ENCODE measurements at places on chromosomes 3 and 15.

DNA sequence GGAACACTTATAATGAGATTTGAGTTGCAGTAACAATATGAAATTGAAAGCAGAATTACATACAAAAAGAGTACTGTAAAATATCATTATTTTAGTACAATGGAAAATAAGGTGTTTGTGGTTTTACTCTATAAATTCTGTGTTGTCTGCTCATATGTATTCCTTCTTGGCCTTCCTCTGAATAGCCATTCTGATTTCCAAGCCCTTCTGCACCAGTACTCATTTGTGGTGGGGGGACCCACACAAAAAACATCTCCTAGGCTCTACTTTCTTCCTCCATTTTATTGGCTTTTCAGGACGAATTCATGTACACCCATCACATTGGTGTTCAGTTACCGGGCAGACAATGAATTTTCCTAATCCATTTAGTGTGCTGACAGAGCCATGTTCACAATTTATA lies 338.2 kb downstream of the ERC2 start:
- DNase-seq, result no peak

- DNase-seq, result no peak
Observed at GRCh38 chr15:50113187-50113505, 5.9 kb downstream of the ATP8B4 start.

- no peak for DNase-seq
Observed at GRCh38 chr3:42226470-42227425, 39.2 kb downstream of the CCK start.

- DNase-seq, result no peak
Observed at GRCh38 chr3:70097084-70097483, 97.6 kb downstream of the SAMMSON start.

DNA sequence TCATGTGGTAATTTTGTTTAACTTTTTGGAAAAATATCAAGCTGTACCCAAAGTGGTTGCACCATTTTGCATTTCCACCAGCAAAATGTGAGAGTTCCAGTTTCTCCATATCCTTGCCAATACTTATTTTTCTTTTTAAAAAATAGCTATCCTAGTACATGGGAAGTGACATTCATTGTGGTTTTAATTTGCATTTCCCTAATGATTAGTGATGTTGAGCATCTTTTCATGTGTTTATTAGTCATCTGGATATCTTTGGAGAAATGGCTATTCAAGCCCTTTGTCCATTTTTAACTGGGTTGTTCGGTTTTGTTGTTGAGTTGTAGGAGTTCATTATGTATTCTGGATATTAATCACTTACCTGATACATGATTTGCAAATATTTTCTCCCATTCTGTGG lies 19.5 kb upstream of the TRANK1 start:
- DNase-seq, result no peak

DNA sequence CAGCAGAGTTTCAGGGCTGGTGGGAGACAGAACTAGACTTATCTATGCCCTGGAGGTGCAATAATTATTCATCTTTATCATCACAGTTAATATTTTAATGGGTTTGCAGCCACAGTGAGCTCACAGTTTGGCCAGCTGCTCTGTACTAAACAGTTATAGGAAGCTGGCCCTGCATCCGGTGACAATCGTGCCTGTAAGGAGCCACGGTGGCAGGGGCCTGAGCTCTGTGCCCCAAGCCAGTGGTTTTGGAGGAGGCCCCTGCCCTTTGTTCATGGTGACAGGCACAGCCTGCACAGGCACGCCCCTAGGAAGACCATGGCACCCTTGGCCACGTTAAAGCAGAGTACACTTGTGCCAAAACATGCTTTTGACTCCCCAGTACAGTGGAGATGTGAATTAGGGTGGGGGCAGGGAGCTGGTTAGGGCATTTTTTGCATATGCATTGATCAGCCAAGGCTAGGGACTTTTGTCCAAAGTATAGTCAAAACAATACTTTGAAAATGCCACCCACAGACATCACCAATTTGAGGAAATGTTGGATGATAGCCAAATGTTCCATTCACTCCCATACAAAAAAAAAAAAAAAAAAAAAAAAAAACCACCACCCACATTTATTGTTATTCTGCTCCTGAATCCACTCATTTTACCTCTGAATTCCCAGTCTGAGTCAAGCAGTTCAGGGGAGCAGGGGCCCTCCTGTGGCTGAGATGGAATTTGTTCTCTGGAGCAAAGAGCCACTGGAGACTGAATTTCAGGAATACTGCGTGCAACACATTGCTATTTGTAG lies 3.4 kb upstream of the RFTN1 start:
- peak; percentile 82 for DNase-seq

- DNase-seq, result no peak
Observed at GRCh38 chr3:127088511-127089351, 104.2 kb upstream of the PRR23E start.

- peak; percentile 90 for DNase-seq
Observed at GRCh38 chr3:33075995-33076394, 21.0 kb downstream of the GLB1 start.

DNA sequence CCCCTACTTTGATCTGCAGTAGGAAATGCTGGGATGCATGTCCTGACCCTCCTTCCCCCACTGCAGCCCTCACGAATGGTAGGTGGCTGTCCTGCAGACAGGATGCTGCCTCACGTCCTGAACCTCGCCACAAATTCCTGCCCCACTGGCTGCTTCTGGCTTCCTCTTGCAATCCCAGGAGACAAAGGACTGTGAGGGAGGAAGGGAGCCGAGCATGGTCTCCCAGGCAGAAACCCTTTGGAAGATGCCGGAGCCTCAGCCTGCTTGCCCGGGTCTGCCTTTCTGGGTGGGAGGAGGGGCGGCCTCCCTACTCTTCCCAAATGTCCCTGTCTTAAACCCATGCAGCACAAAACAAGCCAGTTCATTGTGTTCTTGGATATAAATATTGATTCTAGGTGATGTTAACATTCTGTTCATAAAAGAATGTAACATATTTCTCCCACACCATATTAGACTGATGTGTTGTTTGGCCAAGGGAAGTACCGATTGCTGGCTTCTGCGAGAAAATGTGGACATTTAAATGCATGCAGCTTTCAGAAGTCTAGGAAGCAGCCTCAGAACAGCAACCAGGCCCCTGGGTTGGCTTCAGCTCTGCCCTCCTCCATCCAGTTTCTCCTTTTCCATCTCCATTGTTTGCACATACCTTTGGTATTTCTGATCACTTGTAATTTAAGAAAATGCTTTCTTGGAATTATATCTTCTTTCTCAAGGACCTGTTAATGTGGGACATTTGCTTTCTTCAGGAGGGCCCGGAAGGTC lies 75.3 kb downstream of the HMG20A start:
- DNase-seq, result no peak

DNA sequence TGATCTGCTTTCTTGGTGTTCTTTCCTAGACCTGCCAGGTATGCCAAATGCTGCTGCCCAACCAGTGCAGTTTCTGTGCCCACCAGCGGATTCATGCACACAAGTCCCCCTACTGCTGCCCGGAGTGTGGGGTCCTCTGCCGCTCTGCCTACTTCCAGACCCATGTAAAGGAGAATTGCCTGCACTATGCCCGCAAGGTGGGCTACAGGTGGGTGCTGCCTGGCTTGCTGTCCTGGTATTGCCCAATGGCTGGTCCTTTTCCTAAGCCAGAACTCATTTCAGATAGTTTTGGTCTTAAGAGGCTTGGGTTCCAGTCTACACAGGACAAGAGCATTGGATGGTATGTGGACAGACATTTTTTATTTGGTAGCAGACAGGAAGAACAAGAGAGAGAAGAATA lies 26.5 kb upstream of the ALPK3 start:
- no peak for DNase-seq

DNA sequence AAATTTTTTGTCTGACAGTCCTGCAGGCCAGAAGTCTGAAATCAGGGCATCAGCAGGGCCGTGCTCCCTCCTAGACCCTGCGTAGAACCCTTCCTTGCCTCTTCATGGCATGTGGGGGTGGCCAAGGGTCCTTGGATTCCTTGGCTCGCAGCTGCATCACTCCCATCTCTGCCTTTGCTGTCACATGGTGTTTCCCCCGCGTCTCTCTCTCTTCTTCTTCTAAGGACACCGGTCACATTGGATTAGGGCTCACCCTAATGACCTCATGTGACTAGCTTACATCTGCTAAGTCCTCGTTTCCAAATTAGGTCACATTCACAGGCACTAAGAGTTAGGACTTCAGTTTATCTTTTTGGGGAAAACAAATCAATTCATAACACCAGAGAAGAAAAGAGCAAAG lies 12.0 kb downstream of the SLCO3A1 start:
- DNase-seq, result no peak

DNA sequence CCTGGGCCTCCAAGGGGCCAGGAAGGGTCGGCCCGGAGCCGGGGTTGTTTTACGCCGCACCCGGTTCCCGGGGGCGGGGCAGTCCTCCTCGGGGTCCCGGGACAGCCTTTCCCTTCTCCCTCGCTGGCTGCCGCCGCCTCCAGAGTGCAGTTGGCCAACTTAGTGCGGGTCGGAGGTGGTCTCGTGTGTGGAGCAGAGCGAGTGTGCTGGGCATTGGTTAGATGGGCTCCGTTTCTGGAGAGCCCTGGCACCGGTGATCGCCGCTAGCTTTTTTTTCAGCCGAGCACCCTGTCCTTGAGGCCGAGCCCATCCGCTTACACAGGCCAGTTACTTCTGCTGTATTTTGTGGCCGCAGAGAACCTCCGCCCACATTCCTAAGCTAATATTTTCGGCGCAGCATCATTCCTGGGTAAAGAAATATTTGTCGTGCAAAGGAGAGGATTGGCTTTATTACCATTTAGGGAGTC lies 585 bp downstream of the KIF23 start:
- DNase-seq, result peak; percentile 92

GRCh38 chr15:67117370-67117769 lies 52.0 kb downstream of the SMAD3 start:
- DNase-seq, result peak; percentile 80

- no peak for DNase-seq
Observed at GRCh38 chr3:64247991-64248646, 22.9 kb upstream of the PRICKLE2 start.

GRCh38 chr3:192171213-192171612 lies 556.1 kb downstream of the FGF12 start:
- DNase-seq, result no peak

- peak; percentile 50 for DNase-seq
Observed at GRCh38 chr15:55407498-55408011, 604 bp downstream of the CCPG1 start.

DNA sequence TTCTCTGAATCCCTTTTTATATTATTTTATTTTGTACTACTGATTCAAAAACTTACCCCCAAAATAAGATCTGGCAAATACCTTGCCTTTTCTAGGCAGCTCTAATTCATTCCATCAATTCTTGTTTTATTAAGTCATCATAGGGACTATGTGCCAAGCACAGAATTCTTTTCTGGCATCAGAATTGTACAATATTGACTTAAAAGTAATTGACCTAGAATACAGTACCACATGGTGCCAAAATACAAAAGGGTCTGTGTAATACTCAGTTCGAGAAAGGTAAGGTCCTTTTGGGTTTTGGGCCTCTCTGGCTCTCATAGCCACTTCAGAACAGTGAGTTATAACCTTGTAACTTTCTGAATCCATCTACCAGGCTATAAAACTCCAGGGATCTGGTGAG lies 46.2 kb downstream of the KBTBD8 start:
- DNase-seq, result peak; percentile 22

- peak; percentile 40 for DNase-seq
Observed at GRCh38 chr3:29279806-29280205, 1.1 kb upstream of the RBMS3 start.

Data from fibroblast of the aortic adventitia (primary cell).